ENCODE measurements at places on chromosomes 1 and 21. TPM values are rescaled to one million over a fixed set of nuclear protein-coding genes. Genes with fewer than 3 reads are reported as not detected.

- H3K27me3 ChIP-seq: no peaks in the 10 kb centered on the region
- no peaks in the 10 kb centered on the region for H3K36me3 ChIP-seq
- H3K27ac ChIP-seq: no peak overlapping the region
- no peak overlapping the region for H3K4me3 ChIP-seq
- peaks cover 22% of the 10 kb centered on the region for H3K4me1 ChIP-seq
Measured at GRCh38 chr1:68745011-68745410, 248.1 kb upstream of the DEPDC1 start.

DNA sequence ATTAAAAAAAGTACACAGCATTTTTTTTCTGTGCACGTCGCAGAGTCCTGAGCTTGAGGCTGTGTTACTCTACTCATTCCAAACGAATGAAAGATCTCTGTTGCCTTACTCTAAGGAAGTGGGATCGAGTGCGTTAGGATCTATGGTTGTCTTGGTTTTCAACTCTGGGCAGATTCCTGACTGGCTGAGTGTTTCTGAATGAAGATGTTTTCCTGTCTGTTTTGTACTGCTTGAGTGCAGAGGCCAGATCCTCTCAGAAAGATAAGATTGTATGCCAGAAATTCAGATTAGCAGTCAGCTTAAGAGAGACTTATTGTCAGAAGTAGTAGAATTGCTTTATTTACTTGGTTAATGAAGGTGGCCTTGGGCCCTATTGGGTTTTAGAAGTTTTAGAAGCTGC lies 14.0 kb downstream of the PLA2G2E start:
- no peaks in the 10 kb centered on the region for H3K4me1 ChIP-seq
- no peaks in the 10 kb centered on the region for H3K27me3 ChIP-seq
- no peak overlapping the region for H3K4me3 ChIP-seq
- H3K36me3 ChIP-seq: peaks cover 4% of the 10 kb centered on the region

- peaks cover 39% of the 10 kb centered on the region for H3K27me3 ChIP-seq
- H3K36me3 ChIP-seq: no peaks in the 10 kb centered on the region
- no peaks in the 10 kb centered on the region for H3K4me1 ChIP-seq
- H3K27ac ChIP-seq: no peak within 1 kb of the TSS
- peak within 1 kb of the TSS; percentile 12 for H3K4me3 ChIP-seq
- DNase-seq: no peak
Measured at GRCh38 chr1:22562584-22563583, at the start of gene EPHA8. Gene EPHA8 (plus strand): TSS chr1:22563489. CDS start chr1:22563636, 147 bp downstream.

GRCh38 chr1:171258943-171259342 lies 10.6 kb downstream of the FMO1 start:
- H3K4me3 ChIP-seq: no peak overlapping the region
- no peak overlapping the region for H3K27ac ChIP-seq
- DNase-seq: no peak

GRCh38 chr1:164755690-164756089 lies 196.7 kb downstream of the PBX1 start:
- no peaks in the 10 kb centered on the region for H3K36me3 ChIP-seq
- DNase-seq: no peak
- peak overlapping the region; percentile 80 for H3K27ac ChIP-seq
- H3K4me3 ChIP-seq: no peak overlapping the region

GRCh38 chr1:154777154-154777553 lies 92.9 kb downstream of the KCNN3 start:
- H3K27me3 ChIP-seq: no peaks in the 10 kb centered on the region
- no peak for DNase-seq
- H3K4me1 ChIP-seq: no peaks in the 10 kb centered on the region
- H3K27ac ChIP-seq: no peak overlapping the region

The TBX15 gene
- 0.28 TPM for total RNA-seq

DNA sequence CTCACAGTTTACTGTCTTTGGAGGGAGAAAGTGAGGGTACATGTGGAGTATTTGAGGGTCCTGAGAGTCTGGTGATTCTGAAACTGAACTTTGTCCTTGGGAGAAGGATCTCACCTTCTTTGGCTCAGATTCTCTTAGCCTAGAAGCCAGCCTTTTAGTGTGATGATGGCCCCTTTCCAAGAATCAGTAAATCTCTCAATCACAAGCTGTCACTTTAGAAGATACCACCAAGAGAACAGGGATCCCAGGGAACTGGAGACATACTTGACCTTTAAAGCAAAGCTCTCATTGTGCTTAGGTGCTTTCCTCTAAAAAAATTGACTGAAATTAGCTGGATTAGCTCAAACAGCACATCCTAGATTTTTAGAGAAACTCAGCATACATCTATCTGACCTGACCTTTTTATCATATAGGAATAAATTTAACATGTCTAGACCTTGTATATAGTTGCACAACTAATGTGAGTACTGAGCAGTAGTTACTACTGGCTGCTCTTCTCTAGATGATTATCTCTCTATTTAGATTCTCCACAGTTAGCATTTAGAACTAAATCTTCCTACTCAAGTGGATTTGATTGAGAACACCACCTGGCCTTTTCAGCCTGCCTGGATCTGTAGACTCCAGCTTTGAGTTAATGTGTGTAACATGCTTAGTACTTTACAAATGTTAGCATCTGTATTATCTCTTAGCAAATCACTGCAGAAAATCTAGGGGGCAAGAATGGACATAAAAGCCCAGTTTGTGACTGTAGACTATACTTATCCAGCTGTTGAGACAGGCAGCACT lies 157.7 kb downstream of the MAST2 start:
- no peak overlapping the region for H3K4me3 ChIP-seq
- no peaks in the 10 kb centered on the region for H3K27me3 ChIP-seq
- no peak overlapping the region for H3K27ac ChIP-seq

GRCh38 chr1:51792864-51793263 lies 85.7 kb downstream of the NRDC start:
- H3K4me3 ChIP-seq: no peak overlapping the region
- H3K4me1 ChIP-seq: no peaks in the 10 kb centered on the region
- no peaks in the 10 kb centered on the region for H3K27me3 ChIP-seq
- peaks cover 30% of the 10 kb centered on the region for H3K36me3 ChIP-seq
- DNase-seq: no peak

The PTGS2 gene
- 16.1 TPM for total RNA-seq

DNA sequence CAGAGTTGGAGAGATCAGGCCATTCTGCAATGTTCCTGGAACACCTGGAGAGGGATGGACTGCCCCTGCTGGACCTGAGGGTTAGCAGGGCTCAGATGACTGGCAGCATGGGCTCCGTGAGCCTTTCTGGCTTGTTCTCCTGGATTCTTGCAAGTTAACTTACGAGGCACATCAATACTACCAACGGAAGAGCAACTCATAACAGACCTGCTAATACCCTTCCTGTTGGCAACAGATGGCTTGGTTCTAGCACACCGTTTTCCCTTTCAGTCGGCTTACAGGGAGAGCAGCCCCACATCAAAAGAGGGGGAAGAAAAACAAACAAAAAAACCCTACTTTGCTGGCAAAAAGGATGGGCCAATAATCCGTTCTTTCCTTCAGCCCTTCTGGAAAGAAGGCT lies 47.9 kb downstream of the SLC66A1 start:
- no peak for DNase-seq
- H3K4me1 ChIP-seq: no peaks in the 10 kb centered on the region
- H3K36me3 ChIP-seq: peaks cover 8% of the 10 kb centered on the region
- H3K4me3 ChIP-seq: no peak overlapping the region
- H3K27ac ChIP-seq: peak overlapping the region; percentile 50

DNA sequence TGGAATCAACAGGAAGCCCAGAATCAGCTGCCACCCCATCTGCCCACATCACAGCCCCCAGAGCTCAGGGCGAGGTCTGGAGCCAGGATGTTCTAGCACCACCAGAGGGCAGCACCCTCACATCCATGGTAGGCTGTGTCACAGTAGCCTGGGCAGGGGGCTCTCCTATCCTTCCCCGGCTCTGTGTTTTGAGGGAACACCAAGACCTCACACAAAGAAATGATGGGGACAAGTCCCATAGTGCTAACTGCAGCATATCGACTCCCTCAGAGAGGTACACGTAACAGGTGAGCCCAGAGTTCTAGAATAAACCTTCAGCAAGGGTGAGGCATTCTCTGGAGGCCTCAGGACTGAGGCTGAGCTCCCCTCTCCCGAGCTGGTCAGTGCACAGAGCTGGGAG lies 2.3 kb upstream of the KCNC4 start:
- H3K36me3 ChIP-seq: no peaks in the 10 kb centered on the region
- H3K4me1 ChIP-seq: no peaks in the 10 kb centered on the region
- no peaks in the 10 kb centered on the region for H3K27me3 ChIP-seq
- no peak overlapping the region for H3K4me3 ChIP-seq
- DNase-seq: no peak

The IFNLR1 gene
- total RNA-seq: not detected

DNA sequence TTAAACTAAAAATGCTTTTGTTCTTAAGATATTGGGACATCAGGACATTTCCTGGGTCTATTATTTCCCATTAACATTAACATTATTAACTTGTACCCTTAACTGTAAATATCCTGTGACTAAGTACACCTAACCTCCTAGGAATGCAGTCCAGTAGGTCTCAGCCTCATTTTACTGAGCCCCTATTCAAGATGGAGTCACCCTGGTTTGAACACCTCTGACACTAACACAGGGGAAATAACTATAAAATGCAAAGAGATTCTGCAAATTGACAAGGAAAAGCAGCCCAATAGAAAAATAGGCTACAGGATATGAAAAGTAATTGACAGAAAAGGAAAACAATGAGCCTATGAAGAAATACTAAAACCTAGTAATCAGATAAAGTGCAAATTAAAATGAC lies 11.6 kb upstream of the NCMAP start:
- H3K4me3 ChIP-seq: no peak overlapping the region
- H3K4me1 ChIP-seq: peaks cover 14% of the 10 kb centered on the region
- no peaks in the 10 kb centered on the region for H3K36me3 ChIP-seq

- H3K27me3 ChIP-seq: no peaks in the 10 kb centered on the region
- H3K27ac ChIP-seq: peak overlapping the region; percentile 97
- no peak overlapping the region for H3K4me3 ChIP-seq
- no peaks in the 10 kb centered on the region for H3K36me3 ChIP-seq
- DNase-seq: no peak
Measured at GRCh38 chr1:43533584-43533983, 2.9 kb downstream of the PTPRF start.
